Bronchial epithelial cell (primary cell): ENCODE measurements at places on chromosomes 5 and 9. TPM values are rescaled to one million over a fixed set of nuclear protein-coding genes. Genes with fewer than 3 reads are reported as not detected.

Gene PTPN3
- 14.2 and 26.2 TPM in 2 replicates for total RNA-seq

Gene CDH12
- not detected in 2 replicates for total RNA-seq

Gene PCDHB7
- not detected in 2 replicates for total RNA-seq

Gene F12
- total RNA-seq: 5.0 and 7.9 TPM in 2 replicates

Gene FRMPD1
- total RNA-seq: under 0.01 TPM in 1 of 2 replicates, not detected in the other

Gene PCDHGA9
- 0.53 and 1.5 TPM in 2 replicates for total RNA-seq

Gene FOXI1
- total RNA-seq: not detected in 2 replicates

Gene SVEP1
- 0.26 and 1.3 TPM in 2 replicates for total RNA-seq

Gene OGN
- total RNA-seq: not detected in 2 replicates

Gene IGIP
- total RNA-seq: 5.3 and 5.9 TPM in 2 replicates

Gene CBY3
- total RNA-seq: not detected in 2 replicates

Gene ANKRD34B
- not detected in 2 replicates for total RNA-seq

Gene SEMA6A
- 0.53 and 0.64 TPM in 2 replicates for total RNA-seq

Gene EIF4E1B
- total RNA-seq: not detected in 2 replicates

Gene IFNA4
- total RNA-seq: not detected in 2 replicates

Gene ITGA2
- 16.1 and 35.0 TPM in 2 replicates for total RNA-seq

Gene GFI1B
- total RNA-seq: not detected in 2 replicates

Gene SPATA31D4
- total RNA-seq: not detected in 2 replicates

Gene EIF4EBP3
- 2.6 and 3.2 TPM in 2 replicates for total RNA-seq

Gene CACFD1
- 5.5 and 9.2 TPM in 2 replicates for total RNA-seq

Gene NTRK2
- not detected in 2 replicates for total RNA-seq

Gene FGF1
- under 0.01 and 0.38 TPM in 2 replicates for total RNA-seq

Gene PCA3
- total RNA-seq: not detected in 2 replicates

Gene ACTBL2
- under 0.01 TPM in 1 of 2 replicates, not detected in the other for total RNA-seq
